Eye (tissue), 1 donor: ENCODE measurements at places on chromosomes 3 and 15.

GRCh38 chr3:186193534-186194450, 84.9 kb upstream of the ETV5 start:
- DNase-seq = peak; percentile 84

- DNase-seq = no peak
Measured at GRCh38 chr3:125123451-125124305, 67.9 kb upstream of the HEG1 start.

DNA sequence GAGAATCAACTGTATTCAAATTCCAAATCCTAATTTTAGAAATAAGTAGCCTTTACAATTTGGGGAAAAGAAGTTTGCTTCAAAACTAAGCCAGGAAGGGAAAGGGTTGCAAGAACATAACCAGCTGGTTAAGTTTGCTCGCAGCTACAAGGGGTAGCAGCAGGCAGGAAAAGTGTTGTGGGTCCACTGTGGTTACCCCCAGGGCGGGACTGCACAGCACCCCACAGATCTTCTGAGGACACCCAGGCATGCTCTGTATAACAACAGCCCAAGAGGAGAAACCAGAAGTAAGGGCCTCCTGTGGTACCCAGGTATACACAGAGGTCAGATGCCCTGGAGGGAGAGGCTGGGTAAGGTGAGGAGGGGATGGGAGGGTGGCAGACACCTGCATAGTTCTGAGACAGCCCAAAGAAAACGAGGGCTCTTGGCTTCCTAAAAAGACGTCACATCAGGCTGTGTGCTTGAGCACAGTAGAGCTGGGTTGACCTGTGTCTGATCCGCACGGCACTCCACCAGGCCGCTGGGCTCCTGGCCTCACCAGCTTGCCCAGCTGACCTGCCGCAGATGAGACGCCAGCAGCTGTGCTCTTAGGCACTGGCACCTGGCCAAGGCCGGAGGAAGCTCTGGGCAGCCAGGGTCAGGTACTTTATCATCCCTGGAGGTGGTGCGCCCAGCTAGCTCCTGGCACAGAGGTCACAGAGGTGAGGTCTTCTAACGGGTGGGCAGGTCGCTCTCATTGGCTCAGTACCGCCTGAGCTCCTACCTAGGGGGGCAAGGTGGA, 81.8 kb upstream of the SNRPA1 start:
- DNase-seq = no peak

DNA sequence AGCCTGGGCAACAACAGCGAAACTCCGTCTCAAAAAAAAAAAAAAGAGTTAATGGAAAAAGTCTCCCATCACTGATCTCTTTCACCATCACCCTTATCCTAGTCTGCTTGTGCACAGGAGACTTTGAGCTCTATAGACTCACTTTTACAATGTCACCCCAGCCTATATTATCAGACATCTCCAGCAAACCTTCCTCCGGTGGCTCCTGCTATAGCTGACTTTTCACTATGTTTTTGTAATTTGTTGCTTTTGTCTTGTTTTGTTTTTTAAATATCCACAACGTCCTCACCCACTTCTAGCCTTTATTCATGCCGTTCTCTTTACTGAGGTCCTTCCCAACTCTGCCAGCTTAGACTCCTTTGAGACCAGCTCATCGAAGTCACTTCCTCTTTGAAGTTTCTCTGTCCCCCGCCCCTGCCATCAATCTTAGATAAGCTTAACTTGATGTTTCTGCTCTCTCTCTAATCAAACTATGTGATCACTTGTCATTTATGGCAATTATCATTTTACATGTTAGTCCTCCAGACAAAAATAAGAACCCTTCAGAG, 82.7 kb upstream of the CHD2 start:
- DNase-seq = no peak

DNA sequence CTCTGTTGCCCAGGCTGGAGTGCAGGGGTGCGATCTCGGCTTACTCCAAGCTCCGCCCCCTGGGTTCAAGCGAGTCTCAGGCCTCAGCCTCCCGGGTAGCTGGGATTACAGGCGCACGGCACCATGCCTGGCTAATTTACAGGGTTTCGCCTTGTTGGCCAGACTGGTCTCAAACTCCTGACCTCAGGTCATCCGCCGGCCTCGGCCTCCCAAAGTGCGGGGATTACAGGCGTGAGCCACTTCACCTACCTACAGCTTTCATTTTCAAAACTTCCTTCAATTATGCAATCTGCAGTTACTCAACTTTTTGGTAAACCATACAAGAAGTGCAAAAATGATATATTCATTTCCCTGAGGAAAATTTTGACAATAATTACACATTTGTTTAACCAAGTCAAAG, 14.0 kb downstream of the NANOGP8 start:
- DNase-seq = no peak

DNA sequence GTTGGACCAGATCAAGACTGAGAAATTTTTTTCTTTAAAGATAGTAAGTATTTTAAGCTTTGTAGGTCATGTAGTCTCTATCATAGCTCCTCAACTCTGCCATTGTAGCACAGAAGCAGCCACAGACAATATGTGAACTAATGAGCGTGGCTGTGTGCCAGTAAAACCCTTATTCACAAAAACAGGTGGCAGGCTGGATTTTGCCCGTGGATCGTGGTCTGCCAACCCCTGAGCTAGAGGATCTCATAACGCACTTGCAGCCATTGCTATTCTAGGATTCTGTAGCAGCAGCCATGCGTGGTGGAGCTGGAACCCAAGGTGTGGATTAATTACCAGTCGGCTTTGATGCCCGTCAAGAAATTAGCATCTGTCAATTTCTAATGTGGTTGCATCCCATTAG, 68.7 kb upstream of the PLXNA1 start:
- no peak for DNase-seq

DNA sequence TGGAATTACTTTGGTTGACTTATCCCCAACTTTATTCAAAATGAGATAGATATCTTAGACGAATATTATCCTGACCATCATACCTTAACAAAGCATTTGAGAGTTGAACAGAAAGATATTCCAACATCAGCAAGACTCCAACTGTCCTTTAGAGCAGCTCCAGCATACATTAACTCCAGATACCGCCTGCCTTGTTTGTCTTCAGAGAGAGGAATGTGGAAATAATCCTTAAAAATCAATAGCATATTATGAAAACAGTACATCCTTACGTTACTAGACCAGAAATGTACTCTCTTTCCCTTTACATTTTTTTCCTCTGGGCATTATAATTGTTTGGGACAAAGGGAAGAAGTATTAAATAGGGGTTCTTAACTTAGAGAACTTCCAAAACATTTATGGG, 1.7 kb downstream of the ANKUB1 start:
- DNase-seq = no peak

DNA sequence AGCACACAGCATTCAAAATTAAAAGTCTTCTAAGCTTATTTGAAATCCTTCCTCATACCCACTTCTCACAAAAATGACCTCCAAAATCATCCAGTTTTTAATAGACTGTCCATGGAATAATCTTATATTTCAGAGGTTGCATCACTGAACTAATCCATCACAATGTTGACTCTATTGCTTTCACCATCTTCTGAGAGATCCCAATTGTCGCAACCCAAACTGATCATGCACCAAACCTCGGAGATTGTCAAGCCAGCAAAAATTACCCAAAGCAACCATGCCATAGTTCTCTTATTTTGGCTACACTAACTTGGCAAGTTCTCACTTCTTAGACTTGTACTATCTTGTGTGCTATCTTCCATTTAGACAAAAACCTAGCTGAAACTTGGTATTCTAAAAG, 75.5 kb downstream of the LRRFIP2 start:
- DNase-seq = no peak

- DNase-seq = no peak
Measured at GRCh38 chr3:42742259-42742658, 30.8 kb downstream of the CCDC13 start.

DNA sequence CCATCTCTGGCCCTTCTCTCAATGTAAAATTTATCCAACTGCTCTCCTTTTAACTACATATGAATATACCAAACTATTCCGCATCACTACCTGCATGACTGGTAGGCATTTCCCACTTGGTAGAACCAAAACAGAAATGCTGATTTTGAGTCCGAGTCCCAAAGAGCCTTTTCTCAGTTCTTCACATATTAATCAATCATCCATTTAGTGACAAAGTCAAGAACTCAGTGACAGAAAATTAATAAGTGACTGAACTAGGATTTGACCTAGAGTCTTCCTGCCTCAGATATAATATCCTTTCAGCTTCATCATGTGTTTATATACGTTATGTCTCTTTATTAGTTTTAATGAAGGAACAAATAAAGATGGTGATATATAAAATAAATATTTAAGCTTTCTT, 700.6 kb upstream of the GOLIM4 start:
- no peak for DNase-seq
